ENCODE measurements at places on chromosomes 4 and X.

DNA sequence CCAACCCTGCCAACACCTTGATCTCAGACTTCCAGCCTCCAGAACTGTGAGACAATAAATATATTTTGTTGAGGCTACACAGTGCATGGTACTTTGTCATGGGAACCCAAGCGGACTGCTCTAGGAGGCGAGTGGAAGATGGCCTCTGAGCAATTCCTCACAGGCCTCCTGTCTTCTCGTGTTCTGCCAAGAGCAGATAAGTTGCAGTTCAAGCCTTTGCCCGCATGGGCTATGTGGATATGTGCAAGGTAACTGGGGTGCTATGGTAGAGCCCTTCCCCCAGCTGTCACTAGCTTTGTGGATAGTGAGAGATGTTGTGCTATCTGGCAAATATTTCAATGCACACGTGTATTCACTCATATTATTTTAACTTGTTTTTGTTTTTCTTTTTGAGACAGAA is 156.0 kb upstream of the BCOR start:
- no peak for DNase-seq

GRCh38 chrX:34560180-34560579 is 96.9 kb downstream of the TMEM47 start:
- DNase-seq = no peak

DNA sequence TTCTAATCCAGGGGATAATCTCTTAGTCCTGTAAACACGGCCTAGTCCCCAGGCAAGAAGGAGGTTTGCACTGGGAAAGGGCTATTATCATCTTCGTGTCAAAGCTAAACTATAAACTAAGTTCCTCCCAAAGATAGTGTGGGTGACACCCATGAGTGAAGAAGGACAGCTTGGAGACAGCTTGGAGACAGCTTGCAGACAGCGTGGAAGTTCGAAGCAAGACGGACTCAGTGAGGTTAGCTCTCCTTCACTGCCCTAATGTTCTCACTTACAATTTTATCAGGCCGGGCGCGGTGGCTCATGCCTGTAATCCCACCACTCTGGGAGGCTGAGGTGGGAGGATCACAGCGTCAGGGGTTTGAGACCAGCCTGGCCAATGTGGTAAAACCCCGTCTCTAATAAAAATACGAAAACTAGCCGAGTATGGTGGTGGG is 19.2 kb upstream of the PLCXD1 start:
- DNase-seq = no peak

DNA sequence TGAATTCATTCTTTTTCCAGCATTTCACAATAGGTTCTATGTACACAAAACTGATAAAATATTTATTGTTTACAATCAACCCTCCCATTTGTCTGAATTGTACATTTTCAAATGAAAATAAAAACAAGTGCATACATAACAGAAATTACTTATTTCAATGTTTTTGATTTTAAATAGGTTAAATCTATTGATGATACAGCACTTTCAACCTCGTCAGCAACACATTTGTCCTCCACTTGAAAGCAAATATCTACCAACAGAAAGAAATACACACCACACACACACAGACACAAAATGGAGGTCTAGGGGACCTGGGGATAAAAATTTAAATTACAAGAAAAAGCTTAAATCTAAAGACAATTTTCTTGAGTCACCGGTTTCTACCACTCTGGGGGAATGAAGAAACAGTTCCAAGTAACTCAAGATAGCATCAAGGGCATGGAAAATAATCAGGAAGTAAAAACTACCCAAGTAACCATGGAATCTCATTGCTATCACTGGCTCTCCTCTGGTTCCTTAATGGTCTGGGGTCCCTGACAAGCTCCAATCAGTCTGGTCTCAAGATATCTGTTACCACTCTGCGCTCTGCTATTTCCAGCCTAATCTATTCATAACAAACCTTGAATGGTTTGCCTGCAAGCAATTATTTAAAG is 27.6 kb downstream of the ANKRD17 start:
- no peak for DNase-seq

DNA sequence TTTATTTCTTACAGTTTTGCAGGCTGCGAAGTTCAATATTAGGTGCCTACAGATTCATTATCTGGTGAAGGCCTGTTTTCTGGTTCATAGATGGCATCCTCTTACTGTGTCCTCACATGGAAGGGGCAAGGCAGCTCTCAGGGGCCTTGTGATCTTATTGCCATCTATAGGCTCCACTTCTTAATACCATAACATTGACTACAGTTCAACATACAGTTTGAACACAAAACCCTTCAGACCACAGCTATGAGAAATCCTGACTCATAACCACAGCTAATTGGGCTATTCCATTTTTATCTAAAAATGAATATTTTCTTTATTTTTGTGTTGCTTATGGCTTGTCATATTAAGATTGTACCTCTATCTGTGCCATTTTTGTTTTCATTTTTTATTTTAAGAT is 72.3 kb downstream of the STAG2 start:
- no peak for DNase-seq

DNA sequence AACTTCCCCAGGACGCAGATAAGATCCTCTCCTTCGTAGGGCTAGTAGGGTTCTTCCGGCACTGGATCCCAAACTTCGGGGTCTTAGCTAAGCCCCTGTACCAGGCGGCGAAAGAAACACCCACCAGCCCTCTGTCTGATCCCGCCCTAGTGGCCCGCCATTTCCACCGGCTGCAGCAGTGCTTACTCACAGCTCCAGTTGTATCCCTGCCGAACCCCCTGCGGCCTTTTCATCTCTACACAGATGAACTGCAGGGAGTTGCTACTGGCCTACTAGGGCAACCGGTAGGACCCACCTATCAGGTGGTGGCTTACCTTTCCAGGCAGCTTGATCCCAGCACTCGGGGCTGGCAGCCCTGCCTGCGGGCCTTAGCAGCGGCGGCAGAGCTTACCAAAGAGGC is 961.2 kb downstream of the RPA4 start:
- DNase-seq = no peak

DNA sequence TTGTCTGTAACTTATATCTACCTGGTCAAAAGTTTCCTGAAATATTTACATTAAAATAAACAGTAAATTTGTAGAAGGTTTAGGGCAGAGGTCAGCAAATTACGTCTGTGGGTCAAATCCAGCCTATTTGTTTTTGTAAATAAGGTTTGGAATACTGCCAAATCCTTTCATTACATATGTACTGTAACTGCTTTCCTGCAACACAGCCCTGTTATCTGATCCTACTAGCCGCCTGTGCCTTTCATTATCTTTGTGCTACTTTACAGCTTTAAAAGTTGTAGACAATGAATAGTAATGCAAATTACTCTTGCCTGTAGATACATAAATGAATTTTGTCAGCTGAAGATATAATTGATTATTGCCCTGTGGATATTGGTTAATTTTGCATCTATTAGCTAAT is 369.6 kb upstream of the SLC7A11 start:
- DNase-seq = no peak

DNA sequence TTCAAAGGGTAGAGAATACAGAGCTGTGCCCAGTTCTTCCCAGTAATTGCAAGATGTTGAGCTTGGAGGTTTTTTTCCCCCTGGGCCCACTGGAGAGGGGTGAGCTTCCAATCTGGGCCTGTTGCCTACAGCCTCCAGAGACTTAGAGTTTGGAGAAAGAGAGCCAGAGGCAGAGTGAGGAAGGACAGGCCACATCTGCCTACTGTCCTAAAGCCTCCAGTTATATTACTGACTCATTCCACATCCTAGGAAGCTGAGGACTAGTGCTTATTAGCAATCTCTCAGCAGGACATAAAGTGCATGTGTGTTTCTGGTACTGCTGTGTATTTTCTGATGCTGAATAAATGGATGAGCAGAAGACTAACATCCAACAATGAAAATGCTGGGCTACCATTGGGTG is 181.0 kb upstream of the MAMLD1 start:
- no peak for DNase-seq

GRCh38 chr4:154457471-154457870 is 34.1 kb downstream of the DCHS2 start:
- DNase-seq = no peak

- DNase-seq = no peak
Observed at GRCh38 chrX:1493412-1493811, 40.7 kb upstream of the ASMTL start.

GRCh38 chrX:68989456-68989855 is 160.6 kb downstream of the EFNB1 start:
- DNase-seq = no peak

GRCh38 chrX:148658115-148658730 is 157.8 kb downstream of the AFF2 start:
- no peak for DNase-seq

DNA sequence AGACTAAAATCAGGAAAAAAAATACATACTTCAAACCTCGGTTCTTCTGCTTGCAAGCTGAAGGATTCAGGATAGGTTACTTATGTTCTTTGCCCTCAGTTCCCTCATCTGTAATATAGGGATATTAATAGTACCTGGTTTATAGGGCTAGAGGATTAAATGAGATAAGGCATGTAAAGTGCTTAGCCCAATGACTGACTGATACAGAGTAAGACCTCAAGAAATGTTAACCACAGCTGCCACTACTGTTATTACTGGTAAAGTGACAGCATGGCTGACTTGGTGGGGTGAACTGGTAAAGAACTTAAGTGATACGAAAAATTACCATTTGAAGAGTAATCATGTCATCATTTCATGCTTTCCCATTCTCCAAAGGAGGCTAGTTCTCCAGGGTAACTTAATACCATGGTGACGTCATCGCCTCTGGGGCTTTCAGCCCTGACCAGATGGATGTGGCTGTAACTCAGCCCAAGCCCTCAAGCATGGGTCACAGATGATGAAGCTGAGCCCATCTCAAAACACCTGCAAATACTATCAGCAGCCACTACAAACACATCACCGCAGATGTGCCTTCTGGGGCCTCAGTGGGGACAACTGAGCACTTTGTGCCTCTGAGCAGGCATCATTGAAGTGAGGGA is 44.5 kb upstream of the SCML1 start:
- no peak for DNase-seq

DNA sequence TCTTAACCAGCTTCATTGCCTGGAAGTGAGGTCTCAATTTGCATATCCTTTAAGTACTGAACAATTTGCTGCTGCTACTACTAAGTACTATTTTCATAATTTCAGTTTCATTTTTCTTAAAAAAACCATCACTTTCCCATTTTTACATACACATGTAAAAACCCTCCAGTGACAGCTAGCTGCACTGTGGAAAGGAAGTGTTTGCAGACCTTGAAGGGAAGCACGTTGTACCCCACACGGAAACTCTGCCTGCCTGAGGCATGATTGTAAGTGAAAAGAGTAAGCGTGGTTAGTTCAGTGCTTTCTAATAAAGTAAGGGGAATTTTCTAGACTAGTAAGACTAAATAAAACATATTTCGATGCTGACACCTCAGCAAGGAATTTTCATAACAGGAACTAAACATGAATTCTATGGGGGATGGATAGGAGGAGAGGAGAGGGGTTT is 103.6 kb downstream of the RAPGEF2 start:
- no peak for DNase-seq

DNA sequence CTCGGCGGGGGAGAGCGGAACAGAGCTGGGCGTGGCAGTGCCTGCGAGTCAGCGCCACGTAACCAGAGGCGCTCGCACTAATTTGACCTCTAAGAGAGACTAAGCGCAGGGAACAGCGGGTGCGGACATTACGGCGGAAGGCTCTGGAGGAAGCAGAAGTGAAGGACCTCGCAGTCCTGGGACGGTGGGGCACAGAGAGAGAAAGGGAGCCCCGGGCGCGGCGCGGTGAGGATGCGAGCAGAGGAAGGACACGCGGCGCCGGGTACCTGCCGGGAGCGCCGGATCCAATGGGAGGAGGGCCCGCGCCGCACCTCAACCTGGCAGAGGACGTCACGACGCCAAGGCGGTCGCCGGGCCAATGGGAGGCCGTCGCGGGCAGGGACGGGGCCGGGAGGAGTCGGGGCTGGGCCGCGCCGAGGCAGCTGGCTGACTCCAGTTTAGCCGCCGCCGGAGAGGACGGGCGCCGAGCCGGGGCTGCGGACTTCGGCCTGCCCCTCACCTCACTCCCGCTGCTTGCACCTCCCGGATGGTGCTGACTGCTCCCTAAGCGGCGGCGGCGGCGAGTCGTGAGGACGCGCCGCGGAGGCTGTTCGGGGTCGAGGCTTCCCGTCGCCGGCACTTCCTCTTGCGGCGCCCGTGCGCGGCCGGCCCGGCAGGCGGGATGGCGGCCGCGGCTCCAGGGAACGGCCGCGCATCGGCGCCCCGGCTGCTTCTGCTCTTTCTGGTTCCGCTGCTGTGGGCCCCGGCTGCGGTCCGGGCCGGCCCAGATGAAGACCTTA is at the start of gene TMEM165:
Gene TMEM165 (plus strand): TSS at position 429 of the 779 bp plus-strand sequence. CDS start 233 bp downstream, at position 662.
- peak; percentile 58 for DNase-seq

DNA sequence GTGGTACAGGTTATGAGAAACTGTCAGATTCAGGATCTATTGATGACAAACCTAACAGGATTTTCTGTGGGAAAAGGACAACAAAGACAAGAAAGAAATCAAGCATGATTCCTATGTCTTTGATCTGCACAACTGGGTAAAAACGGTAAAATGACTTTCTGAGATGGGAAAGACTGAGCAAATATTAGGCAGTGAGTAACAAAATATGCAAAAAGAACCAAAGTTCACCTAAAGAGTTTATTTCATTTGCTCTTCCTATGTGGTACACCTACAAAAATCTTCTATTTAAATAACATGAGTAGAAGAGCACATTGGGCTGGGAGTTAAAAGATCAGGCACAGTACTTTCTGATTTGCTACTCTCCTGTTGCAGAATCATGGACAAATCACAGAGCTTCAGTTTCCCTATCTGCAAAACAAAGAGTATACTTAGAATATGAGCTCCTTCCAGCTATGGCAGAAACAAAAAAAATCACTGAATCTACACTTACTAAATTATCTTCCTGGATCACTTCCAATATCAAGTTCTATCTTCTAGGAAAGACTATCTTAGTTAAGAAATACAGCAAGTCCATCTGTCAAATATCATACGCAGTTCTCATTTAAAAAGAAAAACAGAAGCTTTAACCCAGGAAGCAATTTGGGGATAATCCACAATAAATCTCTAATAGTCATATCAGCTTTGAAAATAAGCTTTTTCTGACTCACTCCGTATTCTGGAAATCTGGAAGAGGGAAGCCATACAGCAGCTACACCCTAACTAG is 37.4 kb downstream of the NFXL1 start:
- no peak for DNase-seq

DNA sequence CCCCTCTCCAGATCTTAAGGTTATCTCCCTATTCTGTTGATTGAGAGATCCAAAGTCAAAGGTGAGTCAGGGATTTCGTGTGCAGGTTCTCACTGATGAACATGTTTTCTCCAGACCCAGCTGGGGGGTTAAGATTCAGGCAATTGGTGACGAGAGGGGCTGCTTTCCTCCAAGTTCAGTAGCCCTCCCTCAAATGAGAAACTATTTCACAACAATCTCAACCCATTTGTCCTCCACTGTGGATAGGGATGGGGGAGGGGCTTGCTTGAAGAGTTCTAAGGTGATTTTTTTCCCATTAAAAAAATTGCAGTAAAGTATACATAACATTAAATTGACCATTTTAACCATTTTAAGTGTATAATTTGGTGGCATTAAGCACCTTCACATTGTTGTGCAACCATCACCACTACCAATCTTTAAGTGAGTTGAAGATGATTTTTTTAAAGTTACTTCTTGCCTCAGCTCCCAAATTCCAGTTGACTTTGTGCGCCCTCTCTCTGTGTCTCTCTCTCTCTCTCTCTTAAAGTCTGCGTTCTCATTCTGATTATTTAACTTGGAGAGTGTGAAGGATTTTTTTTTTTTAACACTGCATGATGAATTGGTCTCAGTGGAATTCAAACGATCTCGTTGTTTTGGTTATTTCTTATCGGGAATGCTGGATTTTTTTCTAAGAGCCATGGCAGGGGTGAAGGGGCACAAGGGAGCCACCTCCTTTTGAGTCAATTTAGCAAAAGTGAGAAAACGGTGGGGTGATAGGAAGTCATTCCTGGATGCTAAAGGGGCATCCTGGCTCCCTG is 175.9 kb downstream of the SHROOM3 start:
- DNase-seq = no peak

Data from stimulated activated CD4-positive, alpha-beta T cell treated with anti-CD3 and anti-CD28 coated beads, TNF-alpha, amount 100 ng/mL, for 1 hour (primary cell).